ENCODE measurements at places on chromosomes 16 and 17.

DNA sequence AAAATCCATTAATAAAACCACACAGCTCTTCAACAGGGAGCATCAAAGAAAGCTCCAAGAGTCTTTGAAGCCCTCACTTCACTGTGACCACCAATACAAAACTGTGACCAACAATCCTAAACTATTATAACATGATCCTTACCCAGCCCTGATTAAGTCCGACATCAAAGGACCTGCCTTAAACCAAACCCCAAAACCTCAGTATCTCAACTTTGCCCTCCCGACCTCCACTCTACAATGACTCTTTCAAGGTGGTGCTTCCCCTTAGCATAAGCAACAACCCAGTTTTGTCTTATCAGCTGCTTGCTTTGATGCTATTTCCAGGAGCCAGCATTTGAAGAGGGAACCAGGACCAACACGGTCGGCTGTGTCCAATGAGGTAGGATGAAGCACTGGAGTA lies 8.5 kb upstream of the PRSS22 start:
- no peak for DNase-seq

GRCh38 chr16:57021757-57022156 lies 32.4 kb downstream of the NLRC5 start:
- DNase-seq, result no peak

GRCh38 chr16:9706217-9706836 lies 475.9 kb downstream of the GRIN2A start:
- DNase-seq, result no peak

DNA sequence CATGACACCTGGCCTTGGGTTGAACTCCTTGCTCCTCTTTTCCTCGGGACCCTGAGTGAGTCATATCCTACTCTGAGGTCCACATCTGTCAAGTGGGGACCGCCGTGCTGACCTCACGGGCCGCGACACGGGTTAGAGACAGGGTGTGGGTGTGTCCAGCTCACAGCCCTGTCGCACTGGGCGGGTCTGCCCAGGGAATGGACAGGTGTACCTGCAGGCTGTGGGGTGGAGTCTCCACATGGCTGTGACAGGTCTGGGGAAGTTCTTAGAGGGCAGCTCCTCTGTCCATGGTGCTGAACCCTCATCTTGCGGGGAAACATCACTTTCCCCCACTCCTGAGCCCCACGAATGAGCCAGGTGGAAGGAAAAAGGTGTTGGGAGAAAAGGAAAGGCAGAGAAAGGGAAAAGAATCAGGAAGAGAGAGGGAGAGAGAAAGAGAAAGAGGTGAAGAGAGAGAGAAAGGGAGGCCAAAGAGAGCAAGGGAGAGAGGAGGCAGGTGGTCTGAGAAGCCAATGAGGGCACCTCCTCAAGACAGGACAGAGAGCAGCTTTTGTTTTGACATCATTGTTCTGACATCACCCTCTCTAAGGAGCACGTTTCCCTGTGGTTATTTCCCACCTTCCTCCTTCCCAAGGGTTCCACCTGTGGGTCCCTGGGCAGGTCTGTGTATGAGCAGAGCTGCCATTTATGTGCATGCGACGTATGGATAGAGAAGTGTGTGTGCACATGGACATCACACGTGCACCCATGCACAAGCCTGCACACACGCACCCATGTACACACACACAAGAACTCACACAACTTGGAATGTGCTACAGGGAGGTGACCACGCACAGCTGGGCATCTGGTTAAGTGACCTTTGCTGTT lies 32.6 kb upstream of the CBFA2T3 start:
- no peak for DNase-seq

DNA sequence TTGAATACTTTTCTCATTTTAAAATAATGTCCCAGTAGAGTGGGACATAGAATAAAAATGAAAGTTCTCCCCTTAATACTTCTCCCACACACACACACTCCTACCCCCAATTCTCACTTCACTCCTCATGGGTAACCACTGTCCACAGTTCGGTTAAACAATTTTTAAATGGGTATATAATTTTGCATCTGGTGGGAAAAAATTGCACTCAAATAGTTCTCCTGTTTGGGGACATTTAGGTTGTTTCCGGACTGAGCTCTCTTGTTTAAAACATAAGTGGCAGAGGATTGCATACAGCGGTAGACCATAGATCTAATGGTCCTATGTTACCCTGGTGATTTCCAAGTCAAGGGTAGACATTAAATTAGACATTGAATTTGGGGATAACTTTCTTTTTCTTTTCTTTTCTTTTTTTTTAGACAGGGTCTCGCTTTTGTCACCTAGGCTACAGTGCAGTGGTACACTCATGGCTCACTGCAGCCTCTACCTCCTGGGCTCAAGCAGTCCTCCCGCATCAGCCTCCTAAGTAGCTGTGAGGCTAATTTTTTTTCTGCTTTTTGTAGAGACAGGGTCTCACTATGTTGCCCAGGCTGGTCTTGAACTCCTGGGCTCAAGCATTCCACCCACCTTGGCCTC lies 138.3 kb downstream of the SOCS1 start:
- DNase-seq, result no peak

DNA sequence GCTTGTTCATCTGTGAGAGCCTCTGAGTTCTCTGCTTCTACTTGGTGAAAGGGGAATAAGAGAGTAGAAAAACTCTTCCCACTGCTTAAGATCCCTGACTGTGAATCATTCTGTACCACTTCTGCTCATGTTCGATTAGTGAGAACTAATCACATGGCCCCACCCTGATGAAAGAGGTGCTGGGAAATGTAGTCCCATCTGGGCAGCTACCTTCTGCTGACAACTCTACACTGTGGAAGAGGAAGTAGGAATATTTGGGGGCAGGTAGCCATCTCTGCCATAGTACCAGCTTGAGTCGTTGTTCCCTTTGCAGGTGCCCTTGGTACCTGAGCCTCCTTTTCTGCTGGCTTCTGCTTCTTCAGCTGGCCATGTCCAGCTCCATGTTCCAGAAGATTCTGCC lies 29.9 kb downstream of the NKD1 start:
- DNase-seq, result no peak
